ENCODE measurements at places on chromosomes 7 and 10.

DNA sequence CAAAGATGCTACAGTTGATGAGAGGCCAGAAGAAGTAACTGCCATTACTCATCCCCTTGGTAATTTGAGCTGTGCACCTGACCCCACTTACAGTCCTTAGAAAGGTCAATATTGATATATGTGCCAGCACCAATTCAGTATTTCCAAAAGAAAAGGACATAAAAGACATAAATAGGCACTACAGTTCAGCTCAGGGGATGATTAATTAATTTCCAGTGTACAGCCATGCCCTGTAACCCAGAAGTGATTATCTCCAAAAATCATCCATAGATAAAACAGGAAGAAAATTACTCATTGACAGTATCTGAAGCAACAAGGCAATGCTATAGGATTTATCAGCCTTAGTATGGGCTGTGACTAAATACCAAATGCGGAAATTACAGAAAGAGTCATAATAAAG lies 82.4 kb downstream of the PHYHIPL start:
- no peak for DNase-seq

GRCh38 chr7:107563081-107563774 lies 492 bp downstream of the COG5 start:
- no peak for DNase-seq

- DNase-seq: no peak
These were observed 55.5 kb downstream of the PRPF18 start for GRCh38 chr10:13642293-13642692.

GRCh38 chr7:148809856-148810255 lies 74.2 kb downstream of the EZH2 start:
- DNase-seq: no peak

DNA sequence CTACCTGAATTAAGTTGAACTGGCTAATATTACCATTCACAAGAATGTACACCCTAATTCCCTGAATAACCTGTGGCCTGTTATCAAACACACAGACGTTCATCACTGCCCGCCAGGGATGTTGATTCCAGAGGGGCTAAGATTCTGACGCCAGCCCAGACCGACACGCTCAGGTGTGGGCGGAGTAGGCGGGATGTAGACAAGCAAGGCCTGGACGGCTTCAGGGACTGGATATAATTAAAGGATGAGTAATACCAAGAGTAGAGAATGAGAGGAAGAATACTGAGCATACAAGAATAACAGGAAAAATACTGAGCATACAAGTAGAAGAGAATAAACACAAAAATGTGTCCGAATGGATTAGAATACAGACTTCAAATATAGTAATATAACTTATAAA lies 29.0 kb downstream of the CUBN start:
- no peak for DNase-seq

DNA sequence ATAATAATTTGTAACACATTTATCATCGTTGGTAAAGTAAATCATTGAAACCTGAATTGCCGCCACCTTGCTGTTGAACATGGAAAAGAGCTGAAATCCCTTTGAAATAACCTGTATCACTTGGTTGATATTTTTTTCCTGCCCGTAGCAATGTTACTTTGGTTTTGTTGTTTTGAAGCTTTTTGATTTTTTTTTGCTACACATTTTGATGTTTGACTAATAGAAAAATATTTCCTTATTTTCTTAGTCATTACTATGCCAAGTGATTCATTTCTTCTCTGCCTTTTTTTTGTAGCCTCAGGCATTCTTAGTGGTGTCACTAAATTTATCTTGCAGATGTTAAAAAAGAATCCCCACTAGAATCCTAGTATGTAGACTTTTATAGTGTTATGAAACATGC lies 235.1 kb upstream of the MEOX2 start:
- DNase-seq: no peak
